ENCODE measurements at places on chromosomes 4 and X. TPM values are rescaled to one million over a fixed set of nuclear protein-coding genes. Genes with fewer than 3 reads are reported as not detected.

GRCh38 chr4:87029356-87029755 is 94.5 kb downstream of the AFF1 start:
- H3K27ac ChIP-seq: no peak overlapping the region
- H3K27me3 ChIP-seq: no peaks in the 10 kb centered on the region
- H3K4me1 ChIP-seq: peaks cover 42% of the 10 kb centered on the region
- H3K4me3 ChIP-seq: no peak overlapping the region
- H3K36me3 ChIP-seq: no peaks in the 10 kb centered on the region

DNA sequence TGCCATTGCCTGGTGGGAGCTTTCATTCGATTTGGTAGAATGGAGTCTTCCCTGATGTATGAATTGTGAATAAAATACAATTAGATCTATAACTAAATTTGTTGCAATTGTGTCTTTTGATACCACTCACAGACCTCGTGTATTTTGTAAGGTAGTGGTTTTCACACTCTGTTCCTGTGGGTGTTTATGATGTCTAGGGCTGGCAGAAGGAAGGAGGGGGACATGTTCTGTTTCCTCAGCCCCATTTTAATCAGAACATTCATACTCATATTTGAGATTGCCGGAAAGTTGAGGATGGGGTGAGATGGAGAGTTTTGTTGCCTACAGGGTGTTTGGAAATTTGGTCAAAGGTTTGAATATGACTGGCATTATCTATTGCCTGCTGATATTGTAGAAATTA is 42.9 kb downstream of the PTTG2 start:
- H3K27ac ChIP-seq: no peak overlapping the region
- H3K36me3 ChIP-seq: no peaks in the 10 kb centered on the region
- no peaks in the 10 kb centered on the region for H3K27me3 ChIP-seq
- no peak for DNase-seq

- no peak for DNase-seq
- H3K4me3 ChIP-seq: no peak overlapping the region
- peaks cover 2% of the 10 kb centered on the region for H3K36me3 ChIP-seq
- no peak overlapping the region for H3K27ac ChIP-seq
- no peaks in the 10 kb centered on the region for H3K4me1 ChIP-seq
Measured at GRCh38 chrX:40964633-40965586, 120.3 kb upstream of the USP9X start.

DNA sequence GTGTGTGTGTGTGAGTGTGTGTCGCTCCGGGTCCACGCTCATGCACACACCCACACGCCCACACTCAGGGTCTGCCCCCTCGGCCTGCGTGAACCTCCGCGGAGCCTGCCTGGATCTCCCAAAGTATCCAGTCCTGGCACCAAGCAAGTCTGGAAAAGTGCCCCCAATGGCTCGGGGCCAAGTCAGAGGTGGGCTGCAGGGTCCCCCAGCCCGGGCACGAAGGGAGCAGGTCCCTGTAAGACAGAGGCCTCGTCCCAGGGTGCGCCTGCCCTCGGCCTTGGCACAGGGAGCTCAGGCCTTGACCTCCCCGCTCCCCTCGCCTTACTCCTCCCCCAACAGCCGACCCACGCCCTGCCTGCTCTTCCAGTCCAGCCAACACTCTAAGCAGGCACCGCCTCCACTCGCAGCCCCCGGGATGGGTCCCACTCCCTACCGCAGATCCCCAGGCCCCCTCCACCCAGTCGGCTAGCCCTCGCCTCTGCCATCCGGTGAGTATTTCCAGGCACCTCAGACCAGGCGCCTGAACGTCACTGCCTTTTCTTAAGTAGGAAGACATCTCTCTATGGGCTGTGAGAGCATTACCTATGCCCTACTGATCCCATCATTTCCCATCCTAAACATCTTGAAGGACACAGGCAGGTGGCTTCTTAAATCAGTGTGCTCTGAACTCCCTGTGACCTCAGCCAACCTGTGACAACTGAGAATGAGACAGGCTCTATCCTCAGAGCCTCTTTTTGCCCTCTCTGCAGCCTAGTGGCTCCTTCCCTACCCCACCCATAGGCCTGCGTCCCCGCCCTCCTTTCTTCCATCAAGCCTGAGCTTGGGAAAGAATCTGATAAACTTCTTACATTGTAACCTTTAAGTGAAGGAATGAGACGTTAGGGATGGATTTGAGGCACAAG is 704 bp downstream of the FAM114A1 start:
- peak; percentile 9 for DNase-seq
- H3K4me3 ChIP-seq: peak overlapping the region; percentile 81
- H3K4me1 ChIP-seq: peaks cover 20% of the 10 kb centered on the region
- peak overlapping the region; percentile 87 for H3K27ac ChIP-seq

- DNase-seq: no peak
- peaks cover 14% of the 10 kb centered on the region for H3K27me3 ChIP-seq
- no peak overlapping the region for H3K27ac ChIP-seq
- H3K36me3 ChIP-seq: no peaks in the 10 kb centered on the region
- H3K4me3 ChIP-seq: no peak overlapping the region
Measured at GRCh38 chr4:109179061-109179460, 123.4 kb downstream of the COL25A1 start.

DNA sequence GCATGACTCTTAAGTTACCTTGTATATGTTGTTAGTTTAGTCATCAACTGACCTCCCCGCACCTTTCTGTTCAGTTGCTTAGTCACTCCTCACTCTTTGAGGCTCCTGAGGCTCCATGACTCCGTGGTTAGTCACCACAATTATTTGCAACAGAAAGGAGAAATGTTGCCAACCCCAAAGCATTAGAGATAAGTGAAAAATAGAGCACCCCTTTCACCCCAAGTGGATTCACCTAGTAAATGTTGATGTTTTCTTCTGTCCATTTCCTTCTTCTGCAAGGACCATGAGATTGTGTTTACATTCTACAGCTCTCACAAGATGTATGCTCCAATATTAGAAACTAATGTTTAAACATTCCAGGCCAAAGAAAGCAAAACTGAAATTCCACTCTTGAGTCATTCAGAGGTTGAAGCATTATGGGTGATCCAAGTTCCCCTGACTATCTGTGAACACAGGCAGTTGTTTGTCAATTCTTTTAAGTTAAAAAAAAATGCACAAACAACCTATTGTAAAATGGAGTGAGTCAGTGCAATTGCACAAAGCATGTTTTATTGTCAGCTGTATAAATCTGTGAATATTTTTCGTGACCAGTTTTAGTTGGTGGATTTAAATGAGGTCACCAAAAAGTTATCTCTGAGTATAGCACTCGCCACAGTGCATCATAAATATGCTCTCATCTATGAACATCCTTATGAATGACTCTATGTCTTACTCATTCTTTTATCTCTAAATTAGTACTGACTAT is 552.4 kb upstream of the MAGEB2 start:
- H3K36me3 ChIP-seq: no peaks in the 10 kb centered on the region
- no peak overlapping the region for H3K4me3 ChIP-seq
- H3K27me3 ChIP-seq: no peaks in the 10 kb centered on the region

- peaks cover 7% of the 10 kb centered on the region for H3K4me1 ChIP-seq
- no peaks in the 10 kb centered on the region for H3K27me3 ChIP-seq
- H3K27ac ChIP-seq: no peak overlapping the region
- no peak overlapping the region for H3K4me3 ChIP-seq
- peaks cover 2% of the 10 kb centered on the region for H3K36me3 ChIP-seq
Measured at GRCh38 chr4:150318971-150319370, 240.7 kb downstream of the DCLK2 start.

GRCh38 chr4:143358923-143359643 is 22.4 kb downstream of the GAB1 start:
- peaks cover 2% of the 10 kb centered on the region for H3K36me3 ChIP-seq
- H3K27me3 ChIP-seq: no peaks in the 10 kb centered on the region
- H3K27ac ChIP-seq: peak overlapping the region; percentile 88
- peak overlapping the region; percentile 45 for H3K4me3 ChIP-seq
- DNase-seq: no peak
- peaks cover 56% of the 10 kb centered on the region for H3K4me1 ChIP-seq

DNA sequence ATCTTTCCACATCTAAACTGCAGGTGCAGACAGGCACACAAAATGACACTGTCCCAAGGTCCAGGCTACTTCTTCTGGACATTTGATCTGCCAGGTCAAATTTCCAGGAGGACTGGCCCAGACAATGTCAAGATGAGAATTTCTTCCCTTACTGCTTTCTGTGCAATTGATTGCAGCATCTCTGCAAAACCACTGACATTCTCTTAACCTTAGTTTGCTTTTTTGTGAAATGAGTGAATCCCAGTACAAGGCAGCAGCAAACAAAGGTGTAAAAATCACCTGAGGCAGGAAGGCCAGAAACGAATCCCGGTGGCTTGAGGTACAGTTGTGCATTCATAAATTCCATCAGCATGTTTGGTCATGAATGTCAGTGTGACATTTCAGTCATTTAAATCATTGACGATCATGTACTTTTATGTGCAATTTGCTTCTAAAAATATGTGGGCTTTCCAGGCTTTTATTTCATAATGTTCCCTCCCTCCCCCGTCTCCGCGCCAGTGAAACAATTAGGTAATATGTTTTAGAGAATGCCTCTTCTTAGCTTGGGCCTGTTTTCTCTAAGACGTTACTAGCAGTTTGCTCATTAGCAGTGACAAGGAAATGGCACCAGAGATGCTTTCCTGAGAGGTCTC is 39.1 kb downstream of the NHS start:
- H3K27ac ChIP-seq: peak overlapping the region; percentile 84
- no peaks in the 10 kb centered on the region for H3K27me3 ChIP-seq
- H3K4me3 ChIP-seq: no peak overlapping the region
- no peak for DNase-seq
- no peaks in the 10 kb centered on the region for H3K36me3 ChIP-seq

GRCh38 chrX:49137492-49137891 is 14.0 kb upstream of the GPKOW start:
- H3K27ac ChIP-seq: no peak overlapping the region
- peaks cover 15% of the 10 kb centered on the region for H3K36me3 ChIP-seq
- no peak overlapping the region for H3K4me3 ChIP-seq
- no peaks in the 10 kb centered on the region for H3K4me1 ChIP-seq
- no peak for DNase-seq
- no peaks in the 10 kb centered on the region for H3K27me3 ChIP-seq

DNA sequence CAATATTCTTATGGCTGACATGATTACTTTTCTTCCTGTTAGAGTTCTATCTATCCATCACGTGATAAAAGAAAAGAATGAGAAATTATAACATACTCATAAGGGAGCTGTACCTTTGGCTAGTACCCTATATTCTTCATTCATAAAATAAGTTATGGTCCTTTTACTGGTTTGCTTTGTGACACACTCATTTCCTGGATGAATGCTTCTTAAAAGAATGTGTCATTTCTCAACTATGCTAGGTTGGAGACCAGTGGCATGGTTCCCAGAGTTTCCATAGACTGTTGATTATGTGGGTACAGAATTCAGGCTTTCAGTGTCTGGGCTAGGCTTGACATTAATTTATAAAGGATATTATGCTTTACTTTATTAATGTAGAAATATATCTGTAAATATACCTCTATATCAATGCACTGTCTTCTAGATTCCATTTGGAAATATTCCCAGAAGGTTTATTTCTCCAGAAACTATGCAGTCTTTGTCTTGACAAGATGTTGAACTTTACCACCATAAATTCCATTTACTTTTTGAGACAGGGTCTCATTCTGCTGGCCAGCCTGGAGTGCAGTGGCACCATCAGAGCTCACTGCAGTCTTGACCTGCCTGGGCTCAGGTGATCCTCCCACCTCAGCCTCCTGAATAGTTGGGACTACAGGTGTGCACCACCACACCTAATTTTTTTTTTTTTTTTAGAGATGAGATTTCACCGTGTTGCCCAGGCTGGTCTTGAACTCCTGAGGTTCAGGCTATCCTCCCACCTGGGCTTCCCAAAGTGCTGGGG is 23.8 kb downstream of the NUDT6 start:
- DNase-seq: no peak
- H3K27me3 ChIP-seq: no peaks in the 10 kb centered on the region
- H3K4me1 ChIP-seq: no peaks in the 10 kb centered on the region
- no peak overlapping the region for H3K4me3 ChIP-seq

- peaks cover 15% of the 10 kb centered on the region for H3K36me3 ChIP-seq
- peaks cover 15% of the 10 kb centered on the region for H3K4me1 ChIP-seq
- no peak for DNase-seq
- H3K27ac ChIP-seq: no peak overlapping the region
- H3K27me3 ChIP-seq: peaks cover 15% of the 10 kb centered on the region
- peak overlapping the region; percentile 88 for H3K4me3 ChIP-seq
Measured at GRCh38 chr4:41258783-41259182, 2.1 kb downstream of the UCHL1 start.

DNA sequence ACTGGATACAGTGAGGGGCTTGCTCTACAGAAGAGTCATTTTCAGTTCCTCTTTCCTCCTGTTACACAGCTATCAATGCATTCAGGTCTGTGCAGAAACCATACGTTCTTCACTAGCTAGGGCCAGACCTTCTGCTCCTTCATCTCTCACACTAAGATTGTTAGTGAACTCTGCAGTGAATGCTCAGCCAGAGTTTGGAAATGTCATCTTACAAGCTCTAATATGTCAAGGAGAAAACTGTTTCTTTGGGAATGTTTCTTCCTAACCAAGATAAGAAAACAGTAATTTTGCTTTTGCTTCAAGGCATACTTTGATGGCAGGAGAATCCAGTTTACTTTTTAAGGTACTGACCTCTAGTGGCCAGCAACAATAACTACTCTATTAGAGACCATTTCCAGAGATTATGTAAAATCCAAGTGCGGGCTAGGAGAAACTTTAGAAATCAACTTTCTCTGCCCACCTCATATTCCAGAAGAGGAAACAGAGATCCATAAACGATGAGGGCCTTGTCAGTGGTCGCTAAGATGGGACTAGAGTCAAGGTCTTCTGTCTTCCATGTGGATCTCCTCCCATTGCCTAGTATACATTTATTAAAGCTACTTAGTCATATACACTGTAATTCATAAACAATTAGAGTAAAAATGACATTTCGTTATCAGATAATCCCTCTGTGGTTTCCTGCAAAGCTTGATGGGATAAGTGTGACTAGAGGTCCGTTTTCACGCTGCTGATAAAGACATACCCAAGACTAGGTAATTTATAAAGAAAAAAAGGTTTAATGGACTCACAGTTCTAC is 12.1 kb upstream of the CC2D2A start:
- H3K36me3 ChIP-seq: no peaks in the 10 kb centered on the region
- H3K4me3 ChIP-seq: no peak overlapping the region

The SPANXN4 gene
- not detected for total RNA-seq

The AKAP14 gene
- total RNA-seq: not detected

The GSX2 gene
- total RNA-seq: not detected

The CLGN gene
- total RNA-seq: 10.8 TPM

Data from progenitor cell of endocrine pancreas (in vitro differentiated cells).